ENCODE measurements at places on chromosomes 12 and 14. TPM values are rescaled to one million over a fixed set of nuclear protein-coding genes. Genes with fewer than 3 reads are reported as not detected.

- no peak overlapping the region for H3K27ac ChIP-seq
- no peak overlapping the region for H3K4me3 ChIP-seq
- DNase-seq: no peak
- H3K4me1 ChIP-seq: no peaks in the 10 kb centered on the region
- H3K27me3 ChIP-seq: no peaks in the 10 kb centered on the region
Measured at GRCh38 chr12:28975564-28976340, 173.3 kb upstream of the FAR2 start.

DNA sequence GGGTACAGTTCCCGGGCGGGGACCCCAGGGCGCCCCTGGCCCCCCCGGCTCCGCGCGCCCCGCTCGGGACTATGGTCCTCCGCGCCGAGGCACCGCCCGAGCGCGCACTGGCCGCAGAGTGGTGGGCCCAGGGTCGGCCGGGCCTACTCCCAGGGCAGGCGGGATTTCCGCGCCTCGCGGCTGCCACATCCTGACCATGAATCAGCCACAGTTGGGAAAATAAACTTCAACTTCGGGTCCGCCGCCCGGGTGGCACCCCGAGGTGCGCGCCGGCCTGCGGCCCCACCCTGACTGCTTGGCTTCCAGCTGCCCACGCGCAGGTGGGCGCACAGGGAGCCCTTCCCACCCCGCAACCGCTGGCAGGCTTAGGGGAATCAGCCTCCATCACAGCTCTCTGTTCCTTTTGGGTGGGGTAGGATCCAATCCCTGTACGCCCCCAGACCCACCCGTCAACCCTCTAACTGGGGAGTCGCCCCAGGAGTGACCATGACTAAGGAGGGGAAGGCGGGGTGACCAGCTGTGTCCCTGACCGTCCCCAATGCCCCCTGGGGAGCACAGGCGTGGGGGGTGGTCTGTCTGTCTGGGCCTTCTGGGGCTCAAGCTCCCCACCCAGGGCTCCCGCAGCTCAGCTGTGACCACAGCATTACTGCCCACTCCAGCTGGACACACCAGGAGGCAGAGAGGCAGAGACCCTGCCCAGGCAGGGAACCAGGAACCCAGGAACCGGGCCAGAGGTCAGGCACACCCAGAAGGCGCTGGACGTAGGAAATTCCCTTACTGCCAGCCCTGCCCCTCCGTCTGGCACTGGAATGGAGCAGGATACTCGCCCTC lies 678 bp downstream of the INF2 start:
- peaks cover 45% of the 10 kb centered on the region for H3K4me1 ChIP-seq
- H3K27ac ChIP-seq: no peak overlapping the region
- no peaks in the 10 kb centered on the region for H3K27me3 ChIP-seq
- DNase-seq: no peak
- no peaks in the 10 kb centered on the region for H3K36me3 ChIP-seq

DNA sequence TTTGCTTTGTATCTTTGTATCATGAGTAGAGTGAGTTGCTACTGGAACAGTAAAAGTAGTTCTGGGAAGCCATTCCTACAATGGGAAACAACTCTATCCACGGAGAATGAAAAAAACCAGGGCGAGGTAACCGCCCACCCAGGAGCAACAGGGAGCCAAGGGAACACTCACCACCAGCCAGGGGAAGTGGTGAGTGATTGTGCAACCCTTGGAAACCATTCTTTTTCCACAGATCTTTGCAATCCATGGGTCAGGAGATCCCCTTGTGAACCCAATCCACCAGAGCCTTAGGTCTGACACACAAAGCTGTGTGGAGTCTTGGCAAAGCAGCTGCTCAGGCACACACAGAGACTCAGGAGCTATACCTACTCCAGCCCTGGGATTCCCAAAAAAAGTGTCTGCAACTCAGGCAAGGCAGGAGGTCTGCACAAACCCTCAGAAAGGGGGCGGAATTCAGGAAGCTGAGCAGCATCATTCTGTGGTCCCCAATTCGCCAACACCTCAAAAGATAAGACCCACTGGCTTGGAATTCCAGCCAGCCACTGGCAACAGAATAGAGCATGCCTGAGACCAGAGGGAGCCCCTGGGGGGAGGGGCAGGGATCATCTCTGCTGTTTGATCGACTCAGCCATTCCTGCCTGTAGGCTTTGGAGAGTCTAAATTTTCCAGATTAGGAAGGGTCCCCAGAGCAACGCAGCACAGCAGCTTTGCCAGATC lies 52.1 kb upstream of the PPFIA2 start:
- no peaks in the 10 kb centered on the region for H3K36me3 ChIP-seq
- DNase-seq: peak; percentile 44
- no peaks in the 10 kb centered on the region for H3K27me3 ChIP-seq
- H3K4me1 ChIP-seq: peaks cover 9% of the 10 kb centered on the region

GRCh38 chr14:51523243-51523642 lies 128.5 kb upstream of the FRMD6 start:
- no peak overlapping the region for H3K27ac ChIP-seq
- H3K36me3 ChIP-seq: no peaks in the 10 kb centered on the region
- no peaks in the 10 kb centered on the region for H3K27me3 ChIP-seq
- no peaks in the 10 kb centered on the region for H3K4me1 ChIP-seq
- no peak overlapping the region for H3K4me3 ChIP-seq

DNA sequence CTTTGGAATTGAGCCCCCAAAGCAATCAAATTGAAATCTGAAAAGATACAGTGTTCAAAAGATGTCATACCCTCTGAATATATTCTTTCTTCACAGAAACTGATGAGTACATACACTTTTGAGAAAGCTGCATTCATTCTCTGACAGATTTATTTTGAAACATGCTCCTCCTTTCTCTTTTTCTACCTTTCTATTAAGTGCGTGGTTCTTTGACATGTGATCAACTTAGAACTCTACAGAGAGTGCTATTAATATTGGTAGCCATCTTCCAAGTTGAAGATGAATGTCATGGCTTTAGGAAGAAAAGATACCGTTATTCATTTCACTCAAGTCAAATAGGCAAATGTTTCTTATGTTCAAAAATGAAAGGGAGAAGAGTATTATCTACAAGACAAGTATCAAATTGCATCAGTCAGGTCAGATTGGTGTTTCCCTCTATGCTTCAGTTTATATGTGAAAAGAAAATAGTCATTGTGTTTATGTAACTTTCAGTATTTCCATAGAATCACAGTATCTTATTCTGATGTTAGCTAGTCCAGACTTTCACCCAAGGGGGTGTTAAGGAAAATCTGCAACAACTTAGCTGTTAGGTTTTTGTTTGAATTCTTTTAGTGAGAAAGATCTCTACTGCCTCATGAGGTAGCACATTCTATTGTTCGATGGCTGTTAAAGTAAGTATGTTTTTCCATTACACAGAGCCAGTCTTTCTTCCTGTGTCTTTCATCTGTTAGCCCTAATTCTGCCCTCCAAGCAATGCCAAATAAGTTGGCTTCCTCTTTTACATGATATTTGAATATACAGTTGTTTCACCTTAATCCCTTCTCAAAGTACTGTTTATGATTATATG lies 55.4 kb upstream of the GARIN2 start:
- H3K4me3 ChIP-seq: no peak overlapping the region
- no peak for DNase-seq
- H3K27me3 ChIP-seq: no peaks in the 10 kb centered on the region

GRCh38 chr14:104687601-104688504 lies 1.6 kb upstream of the INF2 start:
- no peak overlapping the region for H3K4me3 ChIP-seq
- no peak overlapping the region for H3K27ac ChIP-seq
- peaks cover 41% of the 10 kb centered on the region for H3K4me1 ChIP-seq
- H3K36me3 ChIP-seq: no peaks in the 10 kb centered on the region
- no peaks in the 10 kb centered on the region for H3K27me3 ChIP-seq
- DNase-seq: peak; percentile 52

GRCh38 chr12:78802593-78802992 lies 62.0 kb upstream of the SYT1 start:
- no peak overlapping the region for H3K4me3 ChIP-seq
- no peak for DNase-seq
- H3K4me1 ChIP-seq: no peaks in the 10 kb centered on the region
- H3K27me3 ChIP-seq: no peaks in the 10 kb centered on the region
- no peak overlapping the region for H3K27ac ChIP-seq

DNA sequence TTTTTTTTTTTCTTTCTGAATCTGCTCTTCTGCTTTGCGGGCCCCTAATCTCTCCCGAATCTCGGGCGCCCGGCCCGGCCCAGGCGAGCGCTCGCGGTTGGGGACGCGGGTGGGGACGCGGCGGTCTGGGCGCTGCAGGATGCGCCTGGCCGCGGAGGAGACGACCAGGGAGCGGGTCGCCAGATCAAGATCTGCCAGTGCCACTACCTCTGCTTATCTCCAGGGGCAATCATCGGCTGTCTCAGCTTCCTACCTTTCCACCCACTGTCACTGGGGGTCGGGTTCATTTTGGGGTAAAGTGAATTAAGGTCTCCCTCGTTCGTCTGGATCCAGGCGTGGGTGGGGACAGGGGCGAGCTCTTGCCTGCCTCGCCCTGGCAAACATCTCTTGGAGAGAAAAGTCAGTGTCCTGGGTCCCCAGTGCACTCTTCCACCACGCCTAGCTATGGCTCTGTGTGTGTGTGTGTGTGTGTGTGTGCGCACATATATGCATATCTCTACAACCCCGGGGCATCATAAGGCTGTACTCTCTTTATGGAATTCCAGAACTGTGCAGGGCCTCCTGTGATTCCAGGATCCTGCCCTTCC lies 422.3 kb downstream of the VRK1 start:
- H3K27ac ChIP-seq: no peak overlapping the region
- DNase-seq: no peak
- H3K27me3 ChIP-seq: peaks cover 42% of the 10 kb centered on the region
- no peaks in the 10 kb centered on the region for H3K36me3 ChIP-seq
- H3K4me3 ChIP-seq: peak overlapping the region; percentile 56
- peaks cover 13% of the 10 kb centered on the region for H3K4me1 ChIP-seq

DNA sequence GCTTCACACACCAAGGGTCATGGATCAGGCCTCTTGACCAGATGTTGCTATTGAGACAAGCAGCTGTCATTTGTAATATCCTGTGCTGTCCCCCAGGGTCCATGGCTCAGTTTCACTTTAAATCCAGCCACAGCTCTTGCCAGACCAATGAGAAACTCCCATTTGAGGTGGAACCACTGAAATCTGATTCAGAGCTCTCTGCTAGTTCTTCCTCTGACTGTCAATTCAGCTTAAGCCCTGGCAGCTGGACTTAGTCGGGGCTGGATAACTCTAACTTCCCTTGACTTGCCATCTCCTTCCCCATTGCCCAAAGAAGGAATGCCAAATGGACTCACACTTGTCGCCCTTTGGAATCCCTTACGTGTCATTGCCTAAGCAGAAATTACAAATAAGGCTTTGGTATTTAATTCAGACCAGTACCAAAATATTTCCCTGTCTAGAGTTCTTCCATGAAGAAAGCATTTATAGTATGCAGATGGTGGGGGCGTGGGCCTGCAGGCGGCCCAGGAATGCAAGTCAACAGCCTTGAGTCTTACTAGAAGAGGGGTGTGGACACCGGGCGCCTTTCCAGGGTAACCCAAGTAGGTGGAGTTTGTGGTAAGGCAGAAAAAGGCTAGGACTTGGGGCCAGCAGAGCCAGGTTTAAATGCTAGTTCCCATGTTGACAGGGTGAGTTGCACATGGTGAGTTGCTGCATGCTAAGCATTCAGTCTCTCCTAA lies 96.9 kb upstream of the TMPO start:
- peaks cover 24% of the 10 kb centered on the region for H3K4me1 ChIP-seq
- H3K4me3 ChIP-seq: no peak overlapping the region
- DNase-seq: peak; percentile 52
- no peaks in the 10 kb centered on the region for H3K36me3 ChIP-seq
- peak overlapping the region; percentile 13 for H3K27ac ChIP-seq

DNA sequence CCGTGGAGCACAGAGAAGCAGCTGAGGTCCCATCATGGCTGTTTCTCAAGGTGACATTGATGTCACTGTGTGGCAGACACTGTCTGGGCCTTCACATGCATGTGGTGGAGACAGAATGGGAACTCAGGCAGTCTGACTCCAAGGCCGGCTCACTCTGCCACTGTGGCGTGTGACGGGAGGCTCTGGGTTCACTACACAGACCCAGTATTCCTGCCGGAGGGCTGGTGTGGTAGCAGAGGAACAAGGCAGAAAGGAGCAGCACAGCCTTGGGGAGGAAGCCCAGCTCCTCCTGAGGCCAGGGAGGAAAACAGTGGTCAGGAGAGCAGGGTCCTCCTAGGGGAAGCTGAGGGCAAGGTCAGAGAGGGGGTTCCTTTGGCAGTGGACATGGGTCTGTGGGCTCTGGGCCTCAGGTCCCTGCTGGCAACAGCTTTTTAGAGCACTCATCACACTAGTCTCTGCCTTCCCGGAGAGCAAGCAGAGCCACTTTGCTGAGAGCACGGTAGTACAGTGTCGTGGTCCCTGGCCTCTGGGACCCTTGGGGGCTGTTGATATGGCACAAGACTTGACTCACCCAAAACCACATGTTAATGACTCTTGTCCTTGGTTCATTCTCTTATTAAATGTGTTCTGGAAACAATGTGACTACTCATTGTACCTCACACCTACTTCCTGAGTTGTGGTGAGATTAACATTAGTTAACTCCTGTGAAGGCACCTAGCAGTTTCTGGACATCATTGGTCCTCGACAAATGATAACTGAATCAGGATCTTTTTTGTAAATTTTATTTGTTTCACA lies 21.3 kb downstream of the DCAF4 start:
- H3K4me1 ChIP-seq: no peaks in the 10 kb centered on the region
- H3K36me3 ChIP-seq: no peaks in the 10 kb centered on the region
- DNase-seq: no peak
- H3K4me3 ChIP-seq: no peak overlapping the region

- H3K4me3 ChIP-seq: no peak overlapping the region
- H3K4me1 ChIP-seq: peaks cover 54% of the 10 kb centered on the region
- no peak overlapping the region for H3K27ac ChIP-seq
- no peak for DNase-seq
Measured at GRCh38 chr14:99548255-99548654, 55.8 kb downstream of the CCDC85C start.

GRCh38 chr14:50388256-50388931 lies 8.3 kb downstream of the CDKL1 start:
- H3K4me3 ChIP-seq: no peak overlapping the region
- H3K27ac ChIP-seq: no peak overlapping the region
- DNase-seq: peak; percentile 40
- H3K4me1 ChIP-seq: peaks cover 10% of the 10 kb centered on the region
- no peaks in the 10 kb centered on the region for H3K27me3 ChIP-seq

GRCh38 chr14:60311417-60311816 lies 62.4 kb downstream of the PPM1A start:
- H3K36me3 ChIP-seq: no peaks in the 10 kb centered on the region
- H3K4me1 ChIP-seq: peaks cover 12% of the 10 kb centered on the region
- no peak overlapping the region for H3K4me3 ChIP-seq
- peaks cover 2% of the 10 kb centered on the region for H3K27me3 ChIP-seq
- no peak overlapping the region for H3K27ac ChIP-seq

- H3K36me3 ChIP-seq: no peaks in the 10 kb centered on the region
- DNase-seq: no peak
- H3K4me3 ChIP-seq: no peak overlapping the region
- H3K4me1 ChIP-seq: peaks cover 7% of the 10 kb centered on the region
- no peaks in the 10 kb centered on the region for H3K27me3 ChIP-seq
Measured at GRCh38 chr14:25848601-25849000, 749.2 kb downstream of the NOVA1 start.

OR6C1 gene
- total RNA-seq: not detected

TIMM9 gene
- total RNA-seq: 74.1 TPM

AQP6 gene
- total RNA-seq: 0.12 TPM

RBM23 gene
- 170 TPM for total RNA-seq
